ENCODE measurements at places on chromosomes 16 and 17.

GRCh38 chr16:81567987-81568748 lies 123.6 kb downstream of the CMIP start:
- no peak for DNase-seq

GRCh38 chr17:47120521-47121095 lies 68.5 kb downstream of the CDC27 start:
- DNase-seq: no peak

DNA sequence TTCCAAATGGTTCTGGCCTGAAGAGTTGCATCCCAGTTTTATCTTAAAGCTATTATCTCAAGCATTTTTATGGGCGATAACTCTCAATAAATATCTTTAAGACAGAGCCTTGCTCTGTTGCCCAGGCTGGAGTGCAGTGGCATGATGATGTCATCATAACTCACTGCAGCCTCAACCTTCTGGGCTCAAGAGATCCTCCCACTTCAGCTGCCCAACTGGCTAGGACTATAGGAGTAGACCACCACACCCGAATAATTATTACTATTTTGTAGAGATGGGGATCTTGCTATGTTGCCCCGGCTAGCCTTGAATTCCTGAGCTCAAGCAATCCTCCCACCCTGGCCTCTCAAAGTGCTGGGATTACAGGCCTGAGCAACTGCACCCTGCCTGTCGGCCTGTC lies 26.1 kb upstream of the CYTH1 start:
- DNase-seq: no peak

- no peak for DNase-seq
Observed at GRCh38 chr17:79840269-79840988, 1.2 kb upstream of the CBX4 start.

GRCh38 chr16:79278506-79278905 lies 322.0 kb downstream of the MAF start:
- DNase-seq: no peak

GRCh38 chr17:80000981-80001775 lies 34.5 kb downstream of the TBC1D16 start:
- DNase-seq: no peak

DNA sequence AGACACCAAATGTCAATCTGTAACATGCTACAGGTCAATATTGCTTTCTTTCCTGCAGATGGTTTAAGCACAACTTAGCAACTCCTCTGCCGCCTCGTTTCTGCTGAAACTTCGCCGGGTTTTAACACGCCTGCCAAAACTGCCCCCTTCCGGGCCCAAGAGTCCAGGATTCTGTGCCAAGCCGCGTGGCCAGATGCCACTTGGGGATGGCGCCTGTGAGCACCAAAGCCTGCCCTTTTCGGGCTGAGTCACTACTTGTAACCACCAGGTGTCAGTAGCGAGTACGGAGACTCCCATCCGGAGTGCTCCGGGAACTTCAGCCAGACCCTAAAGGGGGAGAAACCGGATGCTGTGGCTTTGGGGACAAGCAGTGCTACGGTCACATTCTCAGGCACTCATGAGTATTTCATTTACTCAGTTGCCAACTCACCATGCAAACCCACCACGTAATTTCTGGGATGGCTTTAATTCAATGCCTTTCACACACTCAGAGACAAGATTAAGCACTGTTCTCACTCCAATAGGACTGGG lies 7.8 kb downstream of the PMP22 start:
- DNase-seq: peak; percentile 36

DNA sequence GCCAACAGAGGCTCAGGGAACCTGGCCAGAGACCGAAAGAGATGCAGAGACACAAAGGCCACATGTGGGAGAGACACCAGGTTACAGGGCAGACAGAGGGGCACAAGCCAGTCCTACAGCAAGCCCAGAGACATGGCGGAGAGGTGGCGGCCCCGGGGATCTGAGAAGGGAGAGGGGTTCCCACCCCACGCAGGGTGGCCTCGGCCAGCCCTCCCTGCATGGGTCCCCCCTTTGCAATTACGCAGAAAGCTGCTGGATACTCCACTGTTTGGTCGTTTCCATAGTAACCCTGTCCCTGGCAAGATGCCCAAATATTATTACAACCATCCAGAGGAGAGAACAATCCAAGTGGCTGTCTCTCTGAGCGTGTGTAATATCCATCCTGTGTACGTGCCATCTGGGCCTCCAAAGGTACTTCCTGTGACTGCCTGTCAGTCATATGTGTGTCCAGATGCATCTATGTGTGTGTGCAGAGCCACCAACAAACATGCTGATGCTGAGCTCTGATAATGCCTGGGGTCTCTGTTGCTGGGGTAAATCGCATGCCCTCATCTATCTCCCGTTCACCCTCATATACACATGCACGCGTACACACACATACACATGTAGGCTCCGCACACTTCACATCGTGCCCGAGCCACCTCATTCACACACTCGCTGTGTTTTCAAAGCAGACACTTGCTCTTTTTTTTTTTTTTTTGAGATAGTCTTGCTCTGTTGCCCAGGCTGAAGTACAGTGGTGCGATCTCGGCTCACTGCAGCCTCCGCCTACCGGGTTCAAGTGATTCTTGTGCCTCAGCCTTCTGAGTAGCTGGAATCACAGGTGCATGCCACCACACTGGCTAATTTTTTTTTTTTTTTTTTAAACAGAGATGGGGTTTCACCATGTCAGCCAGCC lies 5.5 kb downstream of the PCGF2 start:
- no peak for DNase-seq

DNA sequence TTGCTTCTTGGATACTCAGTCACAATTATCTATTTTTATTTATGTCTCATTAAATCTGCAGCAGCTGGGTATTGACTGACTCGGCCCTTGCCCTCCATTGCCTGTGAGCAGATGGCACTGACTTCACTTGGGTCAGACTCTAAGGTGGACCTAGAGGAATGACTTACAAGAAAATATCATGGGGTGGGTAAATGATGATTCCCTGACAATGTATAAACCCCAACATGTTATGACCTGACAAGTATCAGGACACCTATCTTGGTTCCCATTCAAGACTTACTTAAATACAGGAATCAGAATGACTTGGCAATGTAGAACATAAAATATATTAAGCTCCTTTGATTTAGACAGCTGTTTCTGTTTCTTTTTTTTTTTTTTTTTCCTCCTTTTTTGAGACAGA lies 953.5 kb downstream of the CDH11 start:
- no peak for DNase-seq

- no peak for DNase-seq
Observed at GRCh38 chr17:80861892-80862291, 129.7 kb upstream of the CHMP6 start.

DNA sequence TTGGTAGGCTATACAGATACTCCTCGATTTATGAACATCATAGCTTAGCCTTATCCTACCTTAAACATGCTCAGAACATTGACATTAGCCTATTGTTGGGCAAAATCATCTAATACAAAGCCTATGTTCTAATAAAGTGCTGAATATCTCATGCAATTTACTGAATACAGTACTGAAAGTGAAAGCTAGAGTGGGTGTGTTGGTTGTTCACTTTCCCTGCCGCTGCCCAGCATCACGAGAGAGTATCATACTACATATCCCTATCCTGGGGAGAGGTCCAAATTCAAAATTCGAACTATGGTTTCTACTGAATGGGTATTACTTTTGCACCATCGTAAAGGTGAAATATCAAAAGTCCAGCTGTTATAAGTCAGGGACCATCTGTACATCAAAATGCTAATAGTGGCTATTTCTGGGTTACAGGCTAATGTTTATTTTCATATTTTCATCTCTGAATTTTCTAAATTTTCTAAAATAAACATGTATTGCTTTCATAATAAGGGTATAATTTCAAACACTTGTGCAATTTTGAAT lies 54.5 kb downstream of the NACA2 start:
- DNase-seq: no peak

GRCh38 chr16:50314665-50315064 lies 48.3 kb downstream of the ADCY7 start:
- no peak for DNase-seq

- no peak for DNase-seq
Observed at GRCh38 chr17:34974179-34974578, 6.1 kb upstream of the LIG3 start.

- no peak for DNase-seq
Observed at GRCh38 chr17:81976332-81977210, 858 bp upstream of the ASPSCR1 start.

DNA sequence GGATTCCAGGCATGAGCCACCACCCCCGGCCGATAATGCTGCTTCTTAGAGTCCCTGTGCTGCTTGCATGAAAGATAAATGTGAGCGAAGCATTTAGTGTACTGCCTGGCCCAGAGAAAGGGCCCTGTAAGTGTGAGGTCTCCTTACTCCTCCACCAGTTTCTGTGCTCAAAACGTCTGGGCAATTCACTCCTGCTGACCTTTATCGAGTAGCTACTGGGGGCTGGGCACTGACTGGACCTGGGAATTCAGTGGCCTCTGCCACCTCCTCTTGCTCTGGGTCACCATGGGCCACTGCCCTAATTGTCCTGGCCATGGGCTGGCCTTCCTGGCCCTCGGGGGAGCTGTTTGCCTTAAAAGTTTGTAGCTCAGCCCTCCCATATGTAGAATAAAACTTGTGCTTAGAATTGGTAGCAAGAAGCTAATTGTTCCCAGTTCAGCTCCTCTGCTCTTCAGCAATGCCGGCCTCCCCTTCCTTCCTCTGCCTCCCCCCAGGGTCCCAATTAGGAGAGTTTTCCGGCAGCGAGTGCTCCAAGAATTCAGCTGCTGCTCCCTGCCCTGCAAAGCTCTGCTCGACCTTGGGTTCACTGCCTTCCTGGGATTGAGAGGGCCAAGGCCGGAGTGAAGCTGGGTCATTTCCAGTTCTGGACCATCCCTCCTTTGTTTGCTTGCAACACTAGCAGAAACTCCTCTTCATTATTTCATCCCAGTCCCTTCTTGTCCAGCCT lies 98.9 kb upstream of the CDC42EP4 start:
- DNase-seq: no peak

DNA sequence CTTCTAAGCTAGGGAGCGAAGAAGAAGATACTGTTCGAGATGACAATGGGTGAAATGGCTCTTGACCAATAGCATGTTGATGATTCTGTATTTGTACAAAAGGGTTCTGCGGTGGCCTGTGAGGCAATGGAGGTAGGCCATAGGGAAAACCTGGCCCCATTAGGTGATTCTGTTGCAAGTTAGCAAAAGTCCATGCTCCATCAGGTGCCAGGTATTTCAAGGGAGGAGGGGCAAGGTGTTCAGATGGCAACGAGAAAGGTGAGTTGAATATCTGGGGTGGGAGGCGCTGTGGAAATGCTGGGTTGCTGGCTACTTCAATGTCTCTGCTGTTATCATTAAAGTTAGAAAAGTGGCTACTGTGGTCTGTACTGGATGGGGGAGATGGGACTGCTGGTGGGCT lies 62.8 kb downstream of the CACNG1 start:
- no peak for DNase-seq

DNA sequence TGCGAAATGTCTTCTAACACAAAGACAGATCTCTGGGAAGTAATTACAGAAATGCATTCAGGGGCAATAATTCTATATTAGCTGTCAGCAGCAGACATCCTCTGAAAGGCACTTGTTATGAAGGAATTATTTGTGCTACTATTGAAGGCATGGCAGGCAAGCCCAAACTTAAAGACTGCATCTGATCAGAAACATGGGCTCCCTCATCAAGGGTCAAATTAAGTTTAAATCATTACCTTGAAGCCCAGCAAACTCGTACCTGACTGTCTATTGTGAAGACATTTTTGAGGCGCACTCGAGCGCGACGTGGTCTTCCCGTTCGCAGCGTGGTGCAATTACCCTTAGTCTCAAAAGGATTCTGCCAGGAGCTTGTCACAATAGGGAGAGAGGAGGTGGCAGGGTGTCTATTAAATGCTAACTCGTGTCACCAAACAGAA lies 110.6 kb downstream of the ZNF423 start:
- no peak for DNase-seq

DNA sequence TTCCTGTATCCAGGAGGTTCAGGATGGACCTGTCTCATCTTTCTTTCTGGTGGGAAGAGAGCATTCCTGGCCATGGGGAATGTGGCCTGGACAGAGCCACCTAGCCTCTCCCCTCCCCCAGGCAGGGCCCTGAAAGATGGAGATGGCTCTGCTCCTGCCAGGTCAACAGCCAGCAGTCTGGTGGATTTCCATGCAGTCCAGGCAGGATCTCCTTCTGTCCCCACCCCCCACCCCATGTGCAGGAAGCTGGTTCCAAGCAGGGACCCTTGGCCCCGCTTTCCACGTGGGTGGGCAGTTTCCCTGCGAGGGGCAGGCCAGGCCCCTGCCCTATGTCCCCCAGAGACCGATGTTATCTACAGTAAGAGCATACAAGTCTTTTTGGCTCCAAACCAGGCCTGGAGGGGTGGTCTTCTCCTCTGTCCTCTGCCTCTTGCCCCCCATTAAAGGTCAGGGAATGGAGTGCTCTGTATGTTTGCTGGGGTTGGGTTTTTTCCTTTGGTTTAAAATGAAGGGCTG lies 240.5 kb downstream of the SEC14L1 start:
- DNase-seq: no peak

GRCh38 chr17:2814049-2814448 lies 17.8 kb downstream of the RAP1GAP2 start:
- no peak for DNase-seq

- DNase-seq: no peak
Observed at GRCh38 chr17:30381340-30381659, 2.6 kb downstream of the CPD start.

DNA sequence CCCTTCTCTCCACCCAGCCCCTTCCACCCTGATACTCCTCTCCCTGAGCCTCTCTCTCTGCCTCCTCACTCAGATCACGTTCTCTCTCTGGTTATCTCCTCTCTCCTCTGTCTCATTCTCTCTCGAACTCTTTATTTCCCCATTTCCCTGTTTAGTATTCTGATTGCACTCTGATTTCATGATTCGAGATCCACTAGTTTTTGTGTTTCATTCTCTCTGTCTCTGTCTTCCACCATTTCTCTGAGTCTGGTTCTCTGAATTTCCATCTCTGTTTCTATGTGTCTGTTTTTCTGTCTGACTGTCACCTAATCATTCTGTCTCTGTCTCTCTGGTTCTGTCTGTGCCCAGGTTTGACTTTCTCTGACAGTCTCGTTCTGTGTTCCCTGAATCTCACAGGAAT lies 2.0 kb downstream of the SEZ6L2 start:
- DNase-seq: no peak

DNA sequence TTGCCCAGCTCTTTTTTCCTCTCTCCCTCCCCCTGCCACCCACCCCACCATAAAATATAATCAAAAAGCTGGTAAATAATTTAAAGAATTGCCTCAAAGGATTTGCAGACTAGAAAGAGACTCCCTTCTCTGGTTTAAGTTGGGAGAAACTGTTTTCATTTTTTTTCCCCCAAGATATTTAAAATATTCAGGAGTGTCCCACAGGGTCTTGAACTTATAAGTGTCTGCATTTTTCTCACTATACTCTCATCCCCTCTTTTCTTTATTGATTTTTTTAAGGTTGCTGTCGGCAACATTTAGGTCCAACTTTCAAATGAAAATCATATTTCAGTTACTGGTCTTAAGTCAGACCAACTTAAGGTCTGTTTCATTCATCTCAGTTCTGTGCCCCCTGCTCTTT lies 210.2 kb downstream of the MSI2 start:
- no peak for DNase-seq

Data from right renal cortex interstitium (tissue), 3 donors.